HT-29 (cell line): ENCODE measurements at places on chromosomes 2 and 18. TPM values are rescaled to one million over a fixed set of nuclear protein-coding genes. Genes with fewer than 3 reads are reported as not detected.
A peak's percentile ranks its signal among the peaks of the same experiment; 100 is the strongest.

The CD8B2 gene
- not detected in 2 replicates for total RNA-seq

The PROKR1 gene
- total RNA-seq = not detected in 2 replicates

The ALMS1 gene
- 13.9 and 18.2 TPM in 2 replicates for total RNA-seq

The REEP1 gene
- total RNA-seq = 0.13 TPM in 1 of 2 replicates, not detected in the other

The BOLL gene
- not detected in 2 replicates for total RNA-seq

The TBC1D8 gene
- 30.3 and 33.4 TPM in 2 replicates for total RNA-seq

The VWA3B gene
- not detected in 2 replicates for total RNA-seq

The IL1RL2 gene
- total RNA-seq = 2.4 and 3.8 TPM in 2 replicates

The HSBP1L1 gene
- 38.3 and 43.6 TPM in 2 replicates for total RNA-seq

The TMEM247 gene
- not detected in 2 replicates for total RNA-seq

The RGPD6 gene
- 9.9 and 13.9 TPM in 2 replicates for total RNA-seq

The LBX2 gene
- 4.8 and 5.0 TPM in 2 replicates for total RNA-seq

The TMEM178A gene
- total RNA-seq = not detected in 2 replicates

DNA sequence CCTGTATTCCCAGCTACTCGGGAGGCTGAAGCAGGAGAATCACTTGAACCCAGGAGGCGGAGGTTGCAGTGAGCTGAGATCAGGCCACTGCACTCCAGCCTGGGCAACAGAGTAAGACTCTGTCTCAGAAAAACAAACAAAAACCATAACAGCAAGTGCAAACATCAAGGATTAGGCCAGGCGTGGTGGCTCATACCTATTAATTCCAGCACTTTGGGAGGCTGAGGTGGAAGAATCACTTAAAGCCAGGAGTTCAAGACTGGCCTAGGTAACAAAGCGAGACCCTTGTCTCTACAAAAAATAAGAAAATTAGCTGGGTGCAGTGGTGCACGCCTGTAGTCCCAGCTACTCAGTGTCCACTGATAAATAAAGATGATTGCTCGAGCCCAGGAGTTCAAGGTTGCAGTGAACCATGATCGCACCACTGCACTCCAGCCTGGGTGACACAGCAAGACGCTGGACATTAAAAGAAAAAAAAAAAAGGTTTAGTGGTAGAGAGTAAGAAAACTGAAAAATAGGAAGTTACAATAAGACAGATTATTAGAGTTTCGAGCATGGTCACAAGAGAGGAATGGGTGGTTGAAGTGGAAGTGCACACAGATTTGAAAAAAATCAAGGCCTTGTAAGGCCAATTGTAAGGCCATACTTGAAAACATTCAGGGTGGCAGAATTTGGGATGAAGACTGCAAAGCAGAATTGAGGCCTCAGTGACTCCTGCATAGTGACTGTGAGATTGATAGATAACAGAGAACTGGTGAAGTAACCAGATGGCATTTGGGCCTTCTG, 6.4 kb upstream of the KCMF1 start:
- DNase-seq = no peak

GRCh38 chr18:63539904-63540510, 2.2 kb upstream of the SERPINB12 start:
- DNase-seq = no peak

- DNase-seq = no peak
These were observed 153.2 kb downstream of the DDX1 start for GRCh38 chr2:15744820-15745219.

- DNase-seq = no peak
These were observed 402.5 kb upstream of the TRIB2 start for GRCh38 chr2:12314127-12314760.

- no peak for DNase-seq
These were observed 58.6 kb upstream of the CAB39 start for GRCh38 chr2:230654057-230654456.

DNA sequence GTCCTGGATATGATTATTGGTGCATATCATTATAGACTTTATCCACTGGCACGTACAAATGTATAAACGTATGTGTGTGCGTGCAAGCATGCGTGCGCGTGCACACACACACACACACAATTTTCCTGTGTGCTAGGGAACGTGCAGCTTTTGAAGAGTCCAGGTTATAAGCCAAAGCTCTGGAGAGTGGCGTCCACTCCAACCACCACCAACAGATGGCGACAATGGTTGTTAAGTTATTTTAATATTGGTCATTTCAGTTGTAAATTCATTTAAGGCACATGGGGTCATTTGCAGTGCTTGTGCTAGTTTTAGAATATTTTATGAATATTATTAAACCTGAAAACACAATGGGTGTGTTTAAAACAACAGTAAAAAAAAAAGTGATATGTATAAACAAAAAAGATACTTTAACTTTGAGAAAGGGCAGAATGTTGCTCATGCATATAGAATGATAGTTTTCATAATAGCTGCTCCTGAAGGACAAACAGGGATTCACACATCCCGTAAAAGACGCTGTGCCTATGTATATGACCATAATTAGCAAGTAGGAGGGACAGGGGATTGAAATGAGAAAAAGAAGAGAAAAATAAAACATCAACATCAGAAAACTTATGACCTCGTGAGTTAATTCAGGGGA, 124.2 kb upstream of the ITGB6 start:
- DNase-seq = peak; percentile 77

GRCh38 chr2:172084645-172085459, 455 bp upstream of the DLX1 start:
- DNase-seq = peak; percentile 88

- DNase-seq = peak; percentile 29
These were observed 19.5 kb upstream of the ID2 start for GRCh38 chr2:8662239-8662879.

- no peak for DNase-seq
These were observed 23.1 kb downstream of the ELP2 start for GRCh38 chr18:36152781-36153180.

- DNase-seq = peak; percentile 25
These were observed 1.1 kb downstream of the MIB1 start for GRCh38 chr18:21741562-21742314.

DNA sequence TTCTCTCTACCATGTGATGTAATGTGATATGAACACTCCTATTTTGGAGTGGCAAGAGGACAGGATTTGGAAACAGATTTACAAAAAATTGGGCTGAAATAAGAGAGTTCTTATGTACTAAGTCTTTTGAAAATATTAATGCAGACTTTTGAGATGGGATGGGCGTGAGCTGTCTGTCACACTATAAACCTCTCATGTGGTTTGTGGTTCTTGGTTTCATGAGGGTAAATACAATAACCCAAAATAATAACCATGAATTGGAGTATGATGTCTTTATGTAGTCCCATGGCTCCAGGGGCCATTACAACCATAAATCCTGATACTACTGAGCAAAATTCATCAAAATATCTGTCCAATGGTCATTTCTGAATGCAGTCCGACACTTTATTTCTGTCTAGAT, 668.0 kb downstream of the MBD2 start:
- no peak for DNase-seq

GRCh38 chr2:70516596-70516995, 37.0 kb downstream of the TGFA start:
- no peak for DNase-seq

GRCh38 chr2:218323526-218324472, 31.5 kb upstream of the TMBIM1 start:
- peak; percentile 31 for DNase-seq

- no peak for DNase-seq
These were observed 506.8 kb upstream of the ZEB2 start for GRCh38 chr2:145026456-145027455.

DNA sequence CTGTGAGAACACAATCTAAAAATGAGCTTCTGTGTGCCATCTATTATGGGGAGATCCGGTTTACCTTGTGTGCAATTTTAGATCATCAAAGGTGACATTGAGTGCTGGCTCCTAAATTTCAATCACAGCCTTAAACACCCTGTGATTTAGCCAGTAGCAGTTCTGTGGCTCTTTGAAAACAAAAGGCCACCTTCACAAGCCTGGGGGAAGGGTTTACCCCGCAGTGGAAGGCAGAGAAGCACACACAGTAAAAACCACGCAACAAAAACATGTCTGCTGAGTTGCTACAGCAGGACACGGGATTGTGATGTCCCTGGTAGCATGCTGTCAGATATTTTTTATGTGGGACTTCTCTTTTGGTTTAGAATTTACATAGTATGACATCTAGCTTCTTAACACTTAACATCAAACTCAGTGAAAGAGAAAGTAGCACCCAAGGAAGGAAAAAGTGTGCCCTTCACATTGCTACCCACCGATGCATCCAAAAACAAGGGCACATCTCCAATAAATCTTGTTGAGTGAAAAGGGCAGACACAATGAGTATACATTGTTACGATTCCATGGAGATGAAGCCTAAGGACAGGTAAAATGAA, 56.1 kb upstream of the RNF152 start:
- no peak for DNase-seq

DNA sequence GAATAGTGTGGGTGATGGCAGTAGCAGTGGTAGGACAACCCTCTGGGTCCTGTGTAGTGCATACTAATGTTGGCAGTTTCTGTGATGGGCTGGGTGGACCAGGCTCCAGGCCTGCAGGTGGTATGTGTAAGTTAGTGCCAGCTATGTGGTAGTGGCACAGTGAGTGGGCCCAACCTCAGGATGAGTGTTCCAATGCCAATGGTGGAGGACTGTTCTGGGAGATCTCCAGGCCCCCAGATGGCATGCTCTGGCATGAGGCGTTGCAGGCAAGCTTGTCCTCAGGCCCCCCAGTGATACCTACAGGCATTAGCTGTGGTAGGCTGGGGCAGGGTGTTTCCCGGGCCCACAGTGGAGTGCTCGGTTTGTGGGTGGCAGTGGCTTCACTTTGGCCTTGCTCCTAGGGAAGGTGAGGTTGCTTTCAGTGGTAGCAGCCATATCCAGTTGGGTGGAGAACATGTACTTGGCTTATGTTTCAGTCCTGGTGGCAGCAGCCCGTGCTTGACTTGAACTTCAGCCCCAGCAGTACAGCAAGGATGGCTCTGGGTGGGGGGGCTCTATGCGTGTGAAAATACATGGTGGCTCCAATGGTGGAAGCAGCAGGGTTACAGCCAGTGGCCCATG, 32.4 kb downstream of the TEX51 start:
- DNase-seq = no peak

DNA sequence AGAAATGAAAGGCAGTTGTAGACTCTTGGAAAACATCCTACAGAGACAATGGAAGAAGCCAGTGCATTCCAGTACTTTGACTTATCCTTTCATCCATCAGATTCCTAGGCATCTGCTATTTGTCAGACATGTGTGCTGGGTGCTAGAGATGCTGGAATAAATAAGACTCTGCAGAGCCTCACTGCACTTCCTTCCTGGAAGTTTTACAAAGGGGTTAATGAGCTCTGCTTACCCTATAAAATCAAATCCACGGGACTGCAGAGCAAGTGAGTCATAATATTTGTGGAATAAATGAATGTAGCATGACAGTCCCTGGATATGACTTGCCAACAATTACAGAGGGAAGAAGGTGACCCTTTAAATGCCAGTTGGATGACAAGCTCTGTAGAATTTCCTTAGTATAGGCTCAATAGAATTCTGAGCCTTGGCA, 52.7 kb upstream of the NPAS2 start:
- DNase-seq = peak; percentile 65

DNA sequence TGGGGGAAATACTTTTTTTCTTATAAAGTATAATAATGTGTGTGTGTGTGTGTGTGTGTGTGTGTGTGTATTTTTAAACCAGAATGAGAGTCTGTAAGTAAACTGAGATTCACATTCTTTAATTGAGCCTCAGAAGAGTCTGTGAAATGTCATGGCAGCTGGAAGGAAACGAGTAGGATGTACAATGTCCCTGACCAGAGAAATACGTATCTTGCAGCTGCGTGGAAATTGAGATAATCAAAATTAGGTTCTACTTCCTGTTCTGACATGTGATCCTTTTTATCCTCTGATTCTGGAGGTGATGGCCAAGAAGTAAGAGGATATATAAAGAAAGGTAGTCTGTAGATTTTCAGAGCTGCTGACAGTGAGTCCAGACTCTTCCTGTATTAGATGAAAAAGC, 50.0 kb downstream of the SH3RF3 start:
- DNase-seq = no peak
